ENCODE measurements at places on chromosomes 4 and X.

- no peaks in the 10 kb centered on the region for H3K4me1 ChIP-seq
- H3K36me3 ChIP-seq: no peaks in the 10 kb centered on the region
- DNase-seq: no peak
Observed at GRCh38 chr4:180060159-180060889, 2182.9 kb upstream of the TENM3 start.

DNA sequence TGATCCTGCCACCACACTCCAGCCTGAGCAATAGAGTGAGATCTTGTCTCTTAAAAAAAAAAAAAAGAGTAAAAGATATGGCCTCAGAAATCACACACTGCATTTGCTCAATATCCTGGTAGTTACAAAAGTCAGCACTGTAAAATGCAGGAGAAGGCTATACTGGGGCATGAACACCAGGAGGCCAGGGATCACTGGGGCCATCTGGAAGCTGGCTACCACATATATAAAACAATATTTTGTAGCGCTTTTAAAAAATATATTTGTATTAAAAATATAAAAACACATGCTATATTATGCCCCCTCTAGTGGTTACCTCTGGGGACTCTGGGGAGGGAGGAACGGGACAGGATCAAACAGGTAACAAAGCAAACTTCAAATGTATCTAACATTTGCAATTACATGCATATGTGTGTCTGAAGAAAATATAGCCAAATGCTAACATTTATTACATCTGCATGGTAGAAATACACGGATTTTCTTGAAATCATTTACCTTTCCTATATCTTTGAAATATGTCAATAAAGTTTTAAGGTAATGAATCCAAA lies 4.0 kb downstream of the C4orf46 start:
- peaks cover 9% of the 10 kb centered on the region for H3K4me1 ChIP-seq
- no peak overlapping the region for H3K27ac ChIP-seq
- no peaks in the 10 kb centered on the region for H3K36me3 ChIP-seq
- H3K27me3 ChIP-seq: no peaks in the 10 kb centered on the region

DNA sequence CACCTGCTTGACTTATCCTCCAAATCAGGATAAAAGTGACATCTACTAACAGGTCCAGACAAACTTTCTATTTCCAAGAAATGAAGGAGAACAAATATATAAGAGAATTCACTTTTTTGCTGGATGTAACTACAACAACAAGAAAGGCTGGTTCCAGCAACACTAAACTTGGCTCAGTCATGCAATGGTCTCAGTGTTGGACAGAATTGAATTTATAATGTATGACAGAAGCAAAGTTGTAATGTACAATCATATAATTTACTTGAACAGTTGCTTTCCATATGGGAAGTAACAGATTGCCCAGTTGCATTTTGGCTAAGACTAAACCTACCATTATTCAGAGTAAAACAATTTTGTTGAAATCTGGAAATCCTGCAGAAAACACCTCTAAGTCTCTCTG lies 183.3 kb upstream of the INTU start:
- H3K36me3 ChIP-seq: no peaks in the 10 kb centered on the region
- H3K4me3 ChIP-seq: no peak overlapping the region
- no peak overlapping the region for H3K27ac ChIP-seq
- H3K27me3 ChIP-seq: no peaks in the 10 kb centered on the region

GRCh38 chr4:44848466-44848865 lies 122.1 kb upstream of the GNPDA2 start:
- no peaks in the 10 kb centered on the region for H3K27me3 ChIP-seq
- H3K27ac ChIP-seq: no peak overlapping the region
- no peaks in the 10 kb centered on the region for H3K36me3 ChIP-seq
- DNase-seq: no peak
- H3K4me1 ChIP-seq: no peaks in the 10 kb centered on the region

- no peak overlapping the region for H3K27ac ChIP-seq
- H3K4me3 ChIP-seq: no peak overlapping the region
- no peaks in the 10 kb centered on the region for H3K27me3 ChIP-seq
- H3K4me1 ChIP-seq: no peaks in the 10 kb centered on the region
- no peak for DNase-seq
Observed at GRCh38 chr4:140944572-140944971, 188.4 kb upstream of the TBC1D9 start.

GRCh38 chrX:5702890-5703289 lies 525.8 kb downstream of the NLGN4X start:
- H3K27ac ChIP-seq: no peak overlapping the region
- peaks cover 2% of the 10 kb centered on the region for H3K27me3 ChIP-seq
- H3K4me1 ChIP-seq: no peaks in the 10 kb centered on the region

GRCh38 chr4:38837849-38838248 lies 18.8 kb downstream of the TLR6 start:
- H3K4me1 ChIP-seq: no peaks in the 10 kb centered on the region
- H3K27me3 ChIP-seq: no peaks in the 10 kb centered on the region
- H3K27ac ChIP-seq: no peak overlapping the region
- peak; percentile 80 for DNase-seq
- no peak overlapping the region for H3K4me3 ChIP-seq

- no peaks in the 10 kb centered on the region for H3K27me3 ChIP-seq
- H3K4me1 ChIP-seq: no peaks in the 10 kb centered on the region
- H3K4me3 ChIP-seq: no peak overlapping the region
- peaks cover 54% of the 10 kb centered on the region for H3K36me3 ChIP-seq
Observed at GRCh38 chr4:1910643-1911042, 39.5 kb downstream of the NSD2 start.

DNA sequence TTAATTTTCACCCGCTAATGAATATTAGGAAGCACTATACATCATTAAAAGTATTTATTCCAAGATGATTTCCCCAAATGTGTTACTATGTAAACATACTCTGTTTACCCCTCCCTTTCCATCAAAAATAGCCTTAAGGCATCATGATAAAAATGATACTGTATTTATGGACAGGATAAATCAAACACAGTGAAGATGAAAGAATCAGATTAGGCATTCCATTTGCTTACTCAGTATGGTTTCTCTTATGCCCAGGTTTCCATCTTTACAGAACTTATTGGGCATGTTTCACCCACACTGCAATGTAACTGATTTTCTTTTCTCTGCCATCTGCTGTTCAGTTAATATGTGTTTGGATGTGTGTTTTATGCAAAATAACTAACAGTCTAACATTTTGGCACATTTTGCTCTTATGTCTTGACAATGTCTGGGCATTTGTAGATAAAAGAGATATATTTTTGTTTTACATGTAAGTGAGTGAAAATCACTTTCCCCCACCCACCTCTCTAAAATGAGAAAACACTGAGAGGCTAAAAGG lies 445.2 kb downstream of the RPA4 start:
- no peak overlapping the region for H3K27ac ChIP-seq
- H3K4me1 ChIP-seq: no peaks in the 10 kb centered on the region
- no peaks in the 10 kb centered on the region for H3K36me3 ChIP-seq
- no peaks in the 10 kb centered on the region for H3K27me3 ChIP-seq
- DNase-seq: no peak

DNA sequence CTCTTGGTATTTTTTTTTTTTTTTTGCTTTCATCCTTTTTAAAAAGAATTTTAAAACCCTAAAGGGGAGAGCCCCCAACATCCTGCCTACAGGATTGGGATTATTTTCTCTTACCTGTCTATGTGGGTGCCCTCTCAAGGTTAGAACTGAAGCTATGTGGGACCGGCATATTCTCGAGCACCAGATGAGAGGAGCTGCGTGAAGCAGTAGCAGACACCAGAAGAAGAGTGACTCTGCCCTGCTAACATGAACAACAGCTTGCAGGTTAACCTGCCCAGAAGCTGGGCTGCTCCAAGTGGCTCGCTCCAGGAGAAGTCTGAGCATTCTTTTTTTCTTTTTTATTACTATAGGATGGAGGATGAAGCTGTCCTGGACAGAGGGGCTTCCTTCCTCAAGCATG lies 102.6 kb upstream of the SLC4A4 start:
- H3K27me3 ChIP-seq: no peaks in the 10 kb centered on the region
- H3K27ac ChIP-seq: no peak overlapping the region
- H3K36me3 ChIP-seq: no peaks in the 10 kb centered on the region
- H3K4me3 ChIP-seq: no peak overlapping the region
- DNase-seq: no peak

DNA sequence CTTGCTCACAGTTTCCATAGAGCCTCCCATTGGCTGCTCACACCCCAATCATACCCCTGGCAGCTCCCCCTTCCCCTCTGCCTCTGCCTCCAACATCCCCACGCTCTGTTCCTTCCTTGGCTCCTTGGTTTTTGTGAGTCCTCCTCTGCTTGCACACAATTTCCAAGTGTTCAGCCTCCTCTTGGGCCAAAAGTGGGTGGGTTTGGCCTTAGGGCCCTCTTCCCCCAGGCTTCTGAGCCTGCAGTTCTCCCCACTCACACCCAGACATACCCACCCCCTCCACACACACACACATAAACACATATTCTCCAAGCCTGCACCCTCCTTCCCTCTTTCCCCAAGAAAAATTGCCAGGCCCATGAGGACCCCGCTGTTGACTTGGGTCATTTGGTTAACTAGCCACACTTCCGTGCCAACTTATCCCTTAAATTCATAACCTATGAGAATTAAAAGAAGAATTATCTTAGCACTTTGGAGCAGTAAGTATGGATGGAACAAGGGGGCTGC lies 4.5 kb downstream of the APLN start:
- H3K4me3 ChIP-seq: no peak overlapping the region
- no peaks in the 10 kb centered on the region for H3K36me3 ChIP-seq
- H3K27me3 ChIP-seq: peaks cover 2% of the 10 kb centered on the region
- no peak overlapping the region for H3K27ac ChIP-seq

- no peaks in the 10 kb centered on the region for H3K36me3 ChIP-seq
- H3K4me1 ChIP-seq: peaks cover 2% of the 10 kb centered on the region
- DNase-seq: peak; percentile 4
- H3K27me3 ChIP-seq: no peaks in the 10 kb centered on the region
Observed at GRCh38 chr4:134202166-134202956, 772 bp upstream of the PABPC4L start.

DNA sequence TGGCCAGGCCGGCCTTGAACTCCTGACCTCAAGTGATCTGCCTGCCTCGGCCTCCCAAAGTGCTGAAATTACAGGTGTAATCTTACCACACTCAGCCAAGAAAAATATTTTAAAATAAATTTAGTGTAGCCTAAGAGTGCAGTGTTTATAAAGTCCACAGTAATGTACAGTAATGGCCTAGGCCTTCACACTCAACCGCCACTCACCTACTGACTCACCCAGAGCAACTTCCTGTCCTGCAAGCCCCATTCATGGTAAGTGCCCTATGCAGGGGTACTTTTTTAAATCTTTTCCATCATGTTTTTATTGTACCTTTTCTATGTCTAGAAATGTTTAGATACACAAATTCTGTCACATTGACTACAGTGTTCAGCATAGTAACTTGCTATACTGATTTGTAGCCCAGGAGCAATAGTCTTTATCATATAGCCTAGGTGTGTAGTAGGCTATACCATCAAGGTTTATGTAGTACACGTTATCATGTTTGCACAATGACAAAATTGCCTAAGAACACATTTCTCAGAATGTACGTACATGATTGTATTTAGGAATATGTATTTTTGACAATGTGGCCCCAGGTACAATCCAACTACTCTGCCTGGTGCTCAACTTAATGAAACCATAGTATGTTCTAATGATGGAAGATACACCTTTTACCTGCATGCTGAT lies 455.2 kb downstream of the PCDH7 start:
- no peaks in the 10 kb centered on the region for H3K36me3 ChIP-seq
- no peak for DNase-seq
- H3K4me3 ChIP-seq: no peak overlapping the region
- H3K27ac ChIP-seq: no peak overlapping the region

GRCh38 chr4:37981844-37982720 lies 21.9 kb downstream of the PTTG2 start:
- no peak for DNase-seq
- peaks cover 8% of the 10 kb centered on the region for H3K4me1 ChIP-seq
- no peaks in the 10 kb centered on the region for H3K27me3 ChIP-seq
- no peak overlapping the region for H3K4me3 ChIP-seq

DNA sequence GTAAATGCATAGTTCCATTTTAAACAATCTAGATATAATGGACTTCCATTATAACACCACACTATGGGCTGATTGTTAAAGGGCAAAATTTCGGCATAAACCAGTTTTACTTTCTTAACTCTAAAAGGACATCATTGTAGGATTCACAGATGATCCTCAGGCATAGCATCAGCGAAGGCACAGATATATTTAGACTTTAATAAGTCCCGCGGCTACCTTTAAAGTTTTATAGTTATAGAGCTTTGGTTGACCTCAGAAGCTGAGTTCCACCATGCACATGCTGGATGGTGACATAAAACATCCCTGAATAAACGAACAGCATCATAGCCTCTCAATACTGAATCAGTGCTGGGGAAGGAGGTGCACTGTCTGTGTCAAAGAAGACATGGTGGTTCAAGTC lies 125.0 kb upstream of the PDLIM3 start:
- H3K36me3 ChIP-seq: no peaks in the 10 kb centered on the region
- DNase-seq: no peak
- H3K4me1 ChIP-seq: no peaks in the 10 kb centered on the region
- H3K27ac ChIP-seq: no peak overlapping the region
- peaks cover 2% of the 10 kb centered on the region for H3K27me3 ChIP-seq

DNA sequence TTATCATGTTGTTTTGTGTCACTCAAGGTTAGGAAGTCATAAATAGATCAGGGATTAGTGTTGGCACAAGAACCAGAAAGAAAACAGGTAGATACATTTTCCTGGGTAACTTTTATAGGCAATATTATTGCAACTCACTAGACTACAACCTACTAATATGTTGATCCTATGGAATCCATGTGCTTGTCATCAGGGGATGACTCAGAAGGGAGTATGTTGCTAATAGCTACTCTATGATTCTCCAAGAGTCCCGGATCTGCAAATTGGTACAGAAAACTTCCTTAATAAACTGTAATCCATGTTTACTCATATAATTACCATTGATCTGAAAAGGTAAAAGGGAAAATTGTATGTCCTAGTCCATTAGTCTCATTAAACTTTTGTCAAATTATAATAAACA lies 11.7 kb upstream of the GNRHR start:
- no peaks in the 10 kb centered on the region for H3K4me1 ChIP-seq
- no peak overlapping the region for H3K4me3 ChIP-seq
- no peak for DNase-seq

DNA sequence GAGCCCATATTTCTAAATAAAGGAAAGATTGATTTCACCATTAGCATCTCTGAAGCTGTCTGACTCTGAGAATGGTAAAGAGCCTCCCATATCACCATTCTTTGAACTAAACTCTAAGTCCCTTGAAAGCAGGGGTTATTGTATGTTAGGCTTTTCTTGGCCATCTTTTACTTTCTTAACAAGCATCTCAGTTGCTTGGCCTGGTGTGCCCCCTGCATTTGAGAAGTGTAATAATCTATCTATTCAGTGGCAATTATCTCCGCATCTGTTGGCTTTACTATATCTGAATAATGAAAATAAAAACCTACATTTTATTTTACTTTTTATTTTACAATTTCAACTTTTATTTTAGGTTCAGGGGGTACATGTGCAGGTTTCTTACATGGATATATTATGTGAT lies 128.3 kb upstream of the ARMCX2 start:
- no peak overlapping the region for H3K27ac ChIP-seq
- no peaks in the 10 kb centered on the region for H3K27me3 ChIP-seq
- H3K4me3 ChIP-seq: no peak overlapping the region
- DNase-seq: no peak

GRCh38 chrX:17024886-17025285 lies 78.4 kb downstream of the REPS2 start:
- H3K4me3 ChIP-seq: no peak overlapping the region
- H3K36me3 ChIP-seq: no peaks in the 10 kb centered on the region
- DNase-seq: no peak
- H3K4me1 ChIP-seq: peaks cover 3% of the 10 kb centered on the region
- no peak overlapping the region for H3K27ac ChIP-seq
